ENCODE measurements at places on chromosomes 1 and 21.

GRCh38 chr1:198300451-198300850, 143.7 kb downstream of the NEK7 start:
- no peak for DNase-seq

DNA sequence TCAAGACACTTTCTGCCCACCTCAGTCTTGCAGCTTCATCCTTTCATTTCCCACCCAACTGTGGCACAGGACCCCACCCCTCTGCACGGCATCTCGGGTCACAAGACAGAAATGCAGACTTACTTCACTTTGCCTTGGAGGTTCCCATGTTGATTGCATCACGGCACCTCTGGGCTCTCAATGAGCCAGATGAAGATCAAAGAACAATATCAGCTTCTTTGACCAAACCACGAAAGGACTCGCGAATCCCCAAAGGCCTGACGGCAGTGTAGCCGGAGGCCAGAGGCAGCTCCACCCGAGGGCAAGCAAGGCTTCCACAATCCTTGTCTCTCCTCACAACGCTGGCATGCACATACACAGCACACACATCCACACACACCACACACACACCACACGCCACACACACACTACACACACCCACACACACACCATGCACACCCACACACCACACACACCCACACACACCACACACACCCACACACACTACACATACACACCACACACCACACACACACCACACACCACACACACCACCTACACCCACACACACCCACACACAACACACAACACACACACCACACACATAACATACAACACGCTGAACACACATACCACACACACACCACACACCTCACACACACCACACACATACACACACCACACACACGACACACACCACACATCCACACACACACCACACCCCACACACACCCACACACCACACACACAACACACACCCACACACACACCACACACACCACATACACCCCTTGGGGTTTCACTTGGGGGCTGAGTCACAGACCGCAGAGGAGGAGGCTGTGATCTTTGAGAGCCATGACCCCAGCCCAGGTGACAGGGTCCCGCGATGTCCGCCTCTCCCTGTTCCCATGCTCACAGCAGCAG, 35.8 kb downstream of the UBASH3A start:
- DNase-seq: no peak

- no peak for DNase-seq
Measured at GRCh38 chr1:12342401-12343003, 112.7 kb downstream of the VPS13D start.

- DNase-seq: no peak
Measured at GRCh38 chr1:61997123-61997522, 197.5 kb upstream of the L1TD1 start.

GRCh38 chr1:47936916-47937551, 60.2 kb downstream of the TRABD2B start:
- DNase-seq: no peak

DNA sequence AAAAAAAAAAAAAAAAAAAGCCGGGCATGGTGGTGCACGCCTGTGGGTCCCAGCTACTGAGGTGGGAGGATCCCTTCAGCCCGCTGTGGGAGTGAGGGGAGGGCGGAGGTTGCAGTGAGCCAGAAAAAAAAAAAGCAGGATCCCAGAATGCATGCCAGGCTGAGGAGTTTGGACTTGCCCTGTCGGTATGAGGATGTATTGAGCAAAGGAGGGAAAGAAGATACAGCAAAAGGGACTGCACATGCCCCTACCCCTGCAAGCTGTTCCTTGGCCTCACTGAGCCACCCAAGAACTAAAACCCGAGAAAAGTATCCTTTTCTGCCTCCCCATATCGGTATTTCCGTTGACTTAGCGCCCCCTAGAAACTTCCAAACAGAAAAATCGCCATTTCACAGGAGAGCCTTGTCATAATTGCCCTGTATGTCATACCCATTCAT, 1.3 kb upstream of the GPATCH4 start:
- no peak for DNase-seq

DNA sequence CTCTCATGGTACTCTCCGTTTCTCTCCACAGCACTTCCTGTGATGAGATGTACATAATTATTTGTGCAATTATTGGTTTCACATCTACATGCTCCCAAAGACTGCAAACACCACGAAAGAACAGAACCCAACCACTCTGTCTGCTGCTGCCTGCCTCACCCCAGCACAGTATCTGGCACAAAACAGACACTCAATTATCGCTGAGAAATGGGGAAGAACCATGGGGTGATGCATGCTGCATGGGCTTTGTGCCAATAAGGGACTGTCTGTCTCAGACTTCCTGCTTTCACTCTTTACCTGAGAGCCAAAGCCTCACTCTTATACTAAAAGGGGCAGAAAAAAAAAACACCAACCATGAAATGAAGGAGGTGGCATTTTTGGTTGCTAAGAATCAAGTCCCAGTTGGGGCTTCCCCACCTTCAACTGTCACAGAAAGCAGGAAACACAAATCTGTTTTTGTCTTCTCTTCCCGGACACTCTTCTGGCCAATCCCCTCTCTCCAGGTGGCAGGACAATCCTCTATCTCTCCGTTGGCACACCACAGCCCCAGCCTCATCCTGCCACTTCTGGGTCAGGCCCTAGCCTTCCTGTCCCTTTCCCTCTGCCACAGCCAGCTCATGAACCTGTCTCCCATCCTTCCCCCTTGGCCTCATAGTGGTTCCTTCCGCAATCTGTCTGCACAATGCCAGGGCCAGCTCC, 82.0 kb downstream of the TGFBR3 start:
- no peak for DNase-seq

DNA sequence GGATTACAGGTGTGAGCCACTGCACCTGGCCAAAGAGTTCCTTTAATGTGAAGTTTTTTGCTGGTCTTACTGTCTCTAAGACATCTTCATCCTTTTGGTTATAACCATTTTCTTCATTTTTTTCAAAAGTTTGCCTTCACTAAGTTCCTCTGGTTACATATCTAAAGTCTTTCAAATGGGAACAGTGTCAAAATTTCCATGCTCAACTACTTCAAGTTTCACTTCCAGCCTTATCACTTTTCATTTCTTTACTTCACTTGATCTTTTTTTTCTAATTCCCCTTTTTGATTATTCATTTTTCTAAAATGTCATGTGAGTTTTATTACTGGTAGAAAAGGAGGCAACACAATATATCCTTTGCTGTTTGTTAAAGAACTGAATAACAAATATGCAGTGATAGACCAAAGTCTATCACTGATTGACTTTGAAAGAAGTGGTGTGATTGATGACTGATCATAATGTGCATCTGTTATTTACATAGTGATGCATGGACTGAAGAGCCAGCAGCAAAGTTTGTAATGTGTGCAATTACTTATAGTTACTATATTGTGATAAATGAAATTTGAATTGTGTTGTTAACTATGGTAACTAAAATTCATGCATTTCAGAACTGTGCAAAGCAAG, 16.0 kb upstream of the ZFYVE9 start:
- DNase-seq: no peak

DNA sequence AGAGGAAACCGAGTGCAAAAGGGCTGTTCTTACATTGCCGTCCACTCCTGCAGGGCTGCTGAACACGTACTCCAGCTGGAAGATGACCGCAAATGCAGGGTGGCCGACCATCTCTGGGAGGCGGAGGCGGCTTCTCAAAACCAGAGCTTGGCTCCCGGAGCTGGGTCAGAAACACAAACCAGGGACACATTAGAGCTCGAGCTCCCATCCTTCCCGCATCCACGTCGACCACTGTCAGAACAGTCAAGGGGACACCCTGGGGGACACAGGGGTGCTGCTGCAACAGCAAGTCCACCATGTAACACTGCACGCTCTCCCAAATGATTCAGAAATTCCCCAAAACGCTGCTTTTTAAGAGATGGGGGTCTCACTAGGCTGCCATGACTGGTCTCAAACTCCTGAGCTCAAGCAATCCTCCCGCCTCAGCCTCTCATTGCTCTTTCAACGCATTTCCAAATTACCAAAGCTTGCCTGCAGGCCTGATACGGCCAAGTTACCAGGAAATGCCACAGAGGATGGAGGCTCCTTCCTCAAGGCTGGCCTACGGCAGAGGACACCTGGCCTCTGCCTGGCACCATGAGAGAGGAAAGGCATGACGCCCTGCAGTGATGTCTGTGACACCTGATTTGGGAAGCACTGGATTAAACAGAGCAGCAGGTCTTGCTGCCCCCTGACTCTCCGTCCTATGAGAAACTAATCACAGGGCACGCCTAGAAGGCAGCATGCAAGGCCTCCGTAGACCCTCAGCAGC, 45.0 kb downstream of the NPHP4 start:
- no peak for DNase-seq

DNA sequence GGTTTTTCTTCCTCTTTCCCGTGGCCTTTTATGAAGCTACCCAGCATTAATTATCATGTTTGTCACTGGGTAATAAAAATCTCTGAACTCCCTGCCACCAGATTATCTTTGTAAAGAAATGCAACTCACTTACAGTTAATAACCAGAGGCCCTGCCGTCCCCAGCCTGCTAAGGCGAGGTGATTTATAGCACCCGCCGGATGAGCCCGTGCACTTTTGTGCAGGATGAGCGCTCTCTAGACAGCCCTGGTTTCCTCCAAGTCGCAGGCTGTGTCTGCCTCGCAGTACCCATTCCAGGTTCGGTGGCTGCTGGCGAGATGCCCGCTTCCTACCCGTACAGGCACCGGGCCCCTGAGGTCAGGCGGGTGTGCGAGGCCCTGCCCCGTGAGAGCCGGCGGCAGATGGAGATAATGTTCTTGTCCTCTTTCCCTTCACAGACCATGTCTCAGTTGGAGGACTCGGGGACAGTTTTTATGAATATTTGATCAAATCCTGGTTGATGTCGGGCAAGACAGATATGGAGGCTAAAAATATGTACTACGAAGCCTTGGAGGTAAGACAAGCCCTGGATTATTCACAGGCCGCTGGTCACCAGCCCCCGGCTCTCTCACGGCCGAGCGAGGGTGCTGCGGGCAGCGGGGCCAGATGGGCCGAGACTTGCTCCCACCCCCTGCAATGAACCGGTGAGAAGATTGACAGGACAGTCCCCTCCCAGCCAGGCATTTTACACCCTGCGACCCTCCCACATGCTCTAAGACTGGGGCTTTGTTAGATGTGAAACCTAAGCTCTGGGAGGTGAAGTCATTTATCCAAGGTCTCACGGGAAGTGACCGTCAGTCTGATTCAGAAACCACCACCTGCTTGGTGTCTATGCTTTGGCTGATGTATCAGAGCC, 28.5 kb upstream of the SELENON start:
- DNase-seq: no peak

- DNase-seq: no peak
Measured at GRCh38 chr1:4760088-4760487, 105.7 kb downstream of the AJAP1 start.

GRCh38 chr1:220195701-220196100, 76.6 kb downstream of the RAB3GAP2 start:
- DNase-seq: no peak

- DNase-seq: no peak
Measured at GRCh38 chr1:154520333-154520732, 18.1 kb upstream of the SHE start.

- no peak for DNase-seq
Measured at GRCh38 chr1:227794817-227795192, 20.7 kb upstream of the PRSS38 start.

DNA sequence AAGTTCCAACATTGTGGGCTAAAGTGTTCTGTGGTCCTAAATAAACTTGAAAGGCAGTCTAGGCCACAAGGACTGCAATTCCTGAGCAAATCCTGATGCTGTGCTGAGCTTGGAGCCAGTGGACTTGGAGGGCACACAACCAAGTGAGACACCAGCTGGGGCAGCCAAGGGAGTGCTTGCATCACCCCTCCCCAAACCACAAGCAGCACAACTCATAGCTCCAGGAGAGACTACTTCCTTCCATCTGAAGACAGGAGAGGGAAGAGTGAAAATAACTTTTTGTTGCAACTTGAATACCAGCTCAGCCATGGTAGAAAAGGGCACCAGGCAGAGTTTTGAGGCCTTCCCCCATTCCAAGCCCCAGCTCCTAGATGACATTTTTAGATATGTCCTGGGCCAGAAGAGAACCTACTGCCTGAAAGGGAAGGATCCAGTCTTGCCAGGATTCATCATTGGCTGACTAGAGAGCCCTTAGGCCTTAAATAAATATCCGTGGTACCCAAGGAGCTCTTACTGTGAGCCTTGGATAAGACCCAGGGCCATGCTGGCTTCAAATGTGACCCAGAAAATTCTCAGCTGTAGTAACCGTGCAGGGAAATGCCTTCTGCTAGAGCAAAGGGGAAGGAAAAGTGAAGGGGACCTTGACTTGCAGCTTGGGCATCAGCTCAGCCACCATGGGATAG, 35.4 kb upstream of the LRRC8B start:
- no peak for DNase-seq

DNA sequence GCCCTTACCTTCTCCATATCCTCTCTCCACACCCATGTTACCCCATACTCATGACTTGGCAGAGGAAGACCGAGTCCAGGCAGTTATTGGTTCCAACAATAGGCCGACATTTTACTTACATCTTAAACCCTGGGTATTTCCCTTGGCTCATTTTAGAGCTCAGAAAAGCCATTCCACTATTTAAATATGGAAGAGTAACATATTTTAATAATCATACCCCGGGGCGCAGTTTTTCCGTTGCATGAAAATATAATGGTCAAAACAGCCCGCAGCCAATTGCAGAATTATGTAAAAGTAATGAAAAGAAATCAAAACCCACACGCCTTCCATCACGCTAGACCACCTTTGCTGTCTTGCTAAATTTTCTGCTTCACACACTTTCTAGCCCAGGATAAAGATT, 48.5 kb downstream of the KAZN start:
- no peak for DNase-seq

GRCh38 chr1:156601892-156602291, 613 bp upstream of the GPATCH4 start:
- no peak for DNase-seq

GRCh38 chr1:229237320-229237719, 33.6 kb upstream of the RAB4A start:
- DNase-seq: no peak

DNA sequence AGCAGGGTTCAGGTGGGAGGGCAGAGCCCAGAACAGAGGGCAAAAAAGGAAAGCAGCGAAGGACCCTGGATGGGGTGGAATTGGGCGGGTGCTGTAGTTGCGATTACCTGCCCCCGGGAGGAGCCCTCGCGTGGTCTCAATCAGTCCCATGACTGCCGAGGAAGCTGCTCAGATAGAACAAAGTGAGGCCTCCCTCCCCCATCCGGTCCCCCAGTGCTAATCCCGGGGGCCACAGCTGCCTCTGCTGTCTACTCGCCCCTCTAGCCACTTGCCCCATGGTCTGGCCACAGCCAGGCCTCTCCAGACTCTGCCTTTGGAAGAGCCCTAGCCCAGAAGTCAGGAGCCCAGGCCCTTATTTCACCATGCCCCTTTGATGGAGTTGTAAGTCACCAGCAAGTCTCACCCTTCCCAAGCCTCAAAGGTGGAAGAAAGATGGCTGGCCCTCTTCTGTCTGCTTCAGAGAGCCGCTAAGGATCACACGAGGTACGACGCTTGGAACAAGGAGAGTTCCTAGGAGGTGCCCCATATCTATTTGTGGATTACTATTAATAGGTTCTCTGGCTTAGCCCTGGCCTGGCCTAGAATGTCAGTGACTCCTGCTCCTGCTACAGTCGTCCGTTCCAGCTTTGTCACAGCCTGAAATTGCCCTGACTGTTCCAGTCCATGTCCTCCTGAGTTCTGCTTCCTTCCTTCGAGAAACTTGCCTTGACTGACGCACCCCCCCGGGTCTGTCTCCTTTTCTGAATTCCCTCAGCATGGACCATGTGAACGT, 16.4 kb downstream of the ECHDC2 start:
- no peak for DNase-seq

- no peak for DNase-seq
Measured at GRCh38 chr21:45741691-45742090, 98.2 kb downstream of the PCBP3 start.

- no peak for DNase-seq
Measured at GRCh38 chr1:112359961-112360767, 35.9 kb upstream of the CTTNBP2NL start.

GRCh38 chr1:58979677-58980076, 195.8 kb upstream of the JUN start:
- no peak for DNase-seq

All from stimulated activated CD8-positive, alpha-beta memory T cell treated with anti-CD3 and anti-CD28 coated beads, Interleukin-15, amount 100 ng/mL, for 24 hours (primary cell).